ENCODE measurements at places on chromosomes 3 and 15.
A peak's percentile ranks its signal among the peaks of the same experiment; 100 is the strongest.

DNA sequence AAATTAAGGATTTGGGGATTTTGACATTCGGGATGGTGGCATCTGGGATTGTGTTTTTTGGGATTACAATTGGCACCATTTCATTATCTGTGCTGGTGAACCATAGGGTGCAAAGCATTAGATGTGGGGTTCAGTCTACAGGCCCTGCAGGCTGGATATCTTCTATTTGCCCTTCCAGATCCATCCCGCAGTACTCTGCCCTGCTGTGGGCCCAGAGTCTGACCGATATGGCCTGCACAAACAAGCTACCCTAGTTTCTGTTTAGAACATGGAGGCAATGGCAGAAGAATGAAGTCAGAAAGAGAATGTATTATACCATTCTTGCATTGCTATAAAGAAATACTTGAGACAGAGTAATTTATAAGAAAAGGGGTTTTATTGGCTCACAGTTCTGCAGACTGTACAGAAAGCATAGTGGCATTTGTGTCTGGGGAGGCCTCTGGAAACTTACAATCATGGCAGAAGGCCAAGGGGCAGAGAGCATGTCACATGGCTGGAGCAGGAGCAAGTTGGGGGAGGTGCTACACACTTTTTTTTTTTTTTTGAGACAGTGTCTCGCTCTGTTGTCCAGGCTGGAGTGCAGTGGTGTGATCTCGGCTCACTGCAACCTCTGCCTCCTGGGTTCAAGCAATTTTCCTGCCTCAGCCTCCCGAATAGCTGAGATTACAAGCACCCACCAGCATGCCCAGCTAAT lies 93.7 kb downstream of the NCEH1 start:
- DNase-seq: no peak

- DNase-seq: peak; percentile 83
Observed at GRCh38 chr3:143302638-143303171, 183.1 kb downstream of the CHST2 start.

GRCh38 chr3:11290743-11291680 lies 18.8 kb downstream of the ATG7 start:
- peak; percentile 82 for DNase-seq

- DNase-seq: no peak
Observed at GRCh38 chr15:45362419-45362818, 15.9 kb downstream of the GATM start.

GRCh38 chr3:10093678-10094077 lies 14.4 kb downstream of the FANCD2OS start:
- no peak for DNase-seq

GRCh38 chr15:90780916-90781315 lies 63.8 kb downstream of the BLM start:
- DNase-seq: no peak

DNA sequence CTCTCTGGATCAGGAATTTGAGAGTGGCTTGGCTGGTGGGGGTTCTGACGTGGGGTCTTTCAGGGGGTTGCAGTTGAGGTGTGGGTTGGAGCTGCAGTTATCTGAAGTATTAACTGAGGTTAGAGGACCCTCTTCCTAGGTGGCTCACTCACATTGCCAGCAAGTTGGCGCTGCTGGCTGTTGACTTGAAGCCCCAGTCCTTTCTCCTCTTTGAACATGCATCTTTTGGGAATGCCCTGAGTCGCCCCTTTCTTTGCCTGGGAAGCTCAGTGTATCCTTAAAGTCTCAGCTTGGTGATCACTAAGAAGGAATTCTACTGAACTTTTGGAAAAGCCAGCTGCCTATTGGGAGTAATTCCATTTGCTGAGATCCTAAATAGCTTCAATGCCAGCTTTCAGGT lies 13.0 kb upstream of the AMOTL2 start:
- DNase-seq: no peak

DNA sequence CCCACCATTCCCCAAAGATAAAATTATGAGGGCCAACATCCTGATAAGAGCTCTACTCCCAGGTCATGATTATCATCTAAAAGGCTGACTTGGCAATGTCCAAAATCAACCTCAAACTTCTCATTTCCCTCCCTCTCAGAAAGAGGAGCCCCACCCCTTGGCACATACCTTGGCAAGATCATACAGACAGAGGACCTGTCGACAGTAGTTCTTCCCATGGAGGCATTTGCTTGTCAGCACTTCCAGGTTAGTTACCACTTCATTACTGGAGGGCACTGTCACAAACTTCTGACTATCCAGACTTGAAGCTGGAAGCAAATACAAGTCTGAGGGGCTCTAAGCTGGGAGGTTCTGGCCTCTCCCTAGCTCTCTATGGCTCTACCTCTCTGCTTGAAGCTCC lies 37.8 kb downstream of the EIF3J start:
- no peak for DNase-seq

DNA sequence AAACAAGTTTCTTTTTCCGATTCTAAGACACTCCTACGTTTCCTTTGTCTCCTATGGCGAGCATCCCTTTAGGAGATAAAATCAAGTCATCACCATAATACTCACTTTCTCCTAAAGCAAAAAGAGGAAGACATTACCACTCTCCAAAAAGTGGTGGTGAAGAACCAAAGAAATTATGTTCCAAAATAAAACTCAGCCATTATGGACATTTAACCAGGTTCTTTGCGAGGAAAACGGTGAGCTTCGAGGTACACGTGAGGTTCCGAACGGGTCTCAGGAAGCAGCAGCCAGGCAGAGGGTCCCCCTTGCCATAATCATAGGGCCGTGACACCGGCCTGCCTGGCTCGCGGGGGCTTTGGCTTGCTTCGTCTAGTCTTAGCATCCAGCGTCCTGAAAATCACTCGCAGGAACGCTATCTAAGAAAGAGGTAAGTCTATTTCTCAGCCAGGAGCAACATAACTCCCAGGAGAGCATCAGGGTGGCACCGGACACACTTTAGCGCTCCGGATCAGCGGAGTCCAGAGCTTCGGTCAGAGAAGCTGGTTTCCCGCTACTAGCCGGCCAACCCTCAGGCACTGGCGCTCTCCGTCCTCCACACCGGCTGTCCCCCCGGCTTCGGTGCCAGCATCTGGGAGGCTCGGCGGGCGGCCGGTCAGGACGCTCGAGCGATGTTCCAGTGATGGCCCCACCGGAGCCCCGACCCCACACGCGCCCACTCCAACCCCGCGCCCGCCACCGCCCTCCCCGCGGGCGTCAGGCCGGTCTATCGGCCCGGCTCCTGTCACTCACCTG lies 581 bp downstream of the IP6K1 start:
- peak; percentile 50 for DNase-seq

DNA sequence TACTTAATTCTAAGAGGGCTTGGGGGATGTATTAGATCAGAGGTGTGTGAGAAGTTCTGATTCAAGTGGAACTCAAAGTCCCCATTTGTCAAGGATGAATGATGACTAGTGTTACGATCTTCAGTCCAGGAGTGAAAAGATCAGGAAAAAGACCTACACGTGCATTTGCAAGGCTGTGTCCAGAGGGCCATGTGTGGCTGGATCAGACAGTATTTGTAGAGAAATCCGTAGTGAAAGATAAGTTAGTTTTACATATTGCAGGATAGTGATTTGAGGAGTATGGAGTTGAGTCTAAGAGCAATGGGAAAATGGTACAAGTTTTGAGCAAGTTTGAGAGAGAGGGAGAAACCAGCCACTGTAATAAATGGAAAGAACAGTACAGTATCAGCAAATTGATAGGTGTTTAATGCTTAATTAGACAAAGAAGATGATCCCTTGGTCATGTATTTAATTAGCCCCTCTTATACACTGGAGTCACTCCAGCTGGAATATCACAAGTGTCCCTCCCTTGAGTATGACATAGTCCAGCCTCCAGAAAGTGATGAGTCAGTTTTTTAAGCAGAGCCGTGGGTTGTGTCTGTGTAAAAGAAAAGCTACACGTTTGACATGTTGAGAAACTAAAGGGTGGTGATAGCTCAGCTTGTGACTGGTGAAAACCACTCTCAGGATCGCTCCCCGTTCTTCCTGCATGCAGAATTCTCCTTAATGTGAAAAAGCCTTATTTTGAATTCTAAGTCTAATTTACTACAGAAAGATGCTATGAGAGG lies 348.8 kb downstream of the ROBO1 start:
- DNase-seq: no peak

DNA sequence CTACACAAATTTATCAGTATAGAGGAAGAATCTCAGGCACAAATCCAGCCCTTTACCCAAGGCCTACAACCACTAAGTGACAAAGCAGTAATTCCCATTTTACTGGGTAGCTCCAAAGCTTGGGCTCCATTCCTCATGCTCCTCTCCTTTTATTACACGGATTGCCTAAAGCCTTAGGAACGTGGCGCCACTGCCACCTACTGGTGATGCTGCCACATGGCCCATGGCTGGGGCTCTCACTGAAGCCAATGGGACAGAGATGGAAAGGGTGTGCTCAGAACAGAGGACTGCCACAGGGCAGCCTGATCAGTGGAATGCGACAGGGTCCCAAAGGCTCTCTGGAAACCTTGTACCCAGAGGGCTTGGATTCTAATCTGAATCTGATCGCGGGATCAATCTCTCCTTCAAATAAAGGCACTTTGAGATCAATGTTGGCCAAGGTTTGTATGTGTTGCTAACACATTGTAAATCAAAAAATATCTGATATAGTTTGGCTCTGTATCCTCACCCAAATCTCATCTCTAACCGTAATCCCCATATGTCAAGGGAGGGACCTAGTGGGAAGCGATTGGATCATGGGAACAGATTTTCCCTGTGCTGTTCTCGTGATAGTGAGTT lies 33.5 kb upstream of the LYZL4 start:
- DNase-seq: peak; percentile 73

DNA sequence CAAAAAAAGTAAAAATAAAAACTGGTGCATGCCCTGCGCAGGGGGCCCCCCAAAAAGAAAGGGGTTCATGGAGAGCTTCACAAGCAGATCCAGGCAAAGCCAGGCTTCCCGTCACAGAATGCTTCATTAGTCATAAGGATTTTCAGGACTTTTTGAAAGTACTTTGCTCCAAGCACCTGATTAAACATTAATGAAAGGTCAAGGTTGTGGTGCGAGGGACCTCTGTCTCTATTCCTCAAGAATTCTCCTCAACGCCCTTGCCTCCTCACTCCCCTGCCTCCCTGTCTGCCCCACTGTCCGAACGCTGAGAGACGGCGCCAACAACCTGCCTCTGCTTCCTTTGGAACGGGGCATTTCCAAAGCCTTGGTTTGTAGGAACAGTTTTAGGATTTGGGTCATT lies 240.1 kb upstream of the IGF1R start:
- no peak for DNase-seq

GRCh38 chr15:61046291-61046690 lies 182.8 kb downstream of the RORA start:
- DNase-seq: no peak

GRCh38 chr3:46068501-46068900 lies 41.2 kb upstream of the XCR1 start:
- no peak for DNase-seq

DNA sequence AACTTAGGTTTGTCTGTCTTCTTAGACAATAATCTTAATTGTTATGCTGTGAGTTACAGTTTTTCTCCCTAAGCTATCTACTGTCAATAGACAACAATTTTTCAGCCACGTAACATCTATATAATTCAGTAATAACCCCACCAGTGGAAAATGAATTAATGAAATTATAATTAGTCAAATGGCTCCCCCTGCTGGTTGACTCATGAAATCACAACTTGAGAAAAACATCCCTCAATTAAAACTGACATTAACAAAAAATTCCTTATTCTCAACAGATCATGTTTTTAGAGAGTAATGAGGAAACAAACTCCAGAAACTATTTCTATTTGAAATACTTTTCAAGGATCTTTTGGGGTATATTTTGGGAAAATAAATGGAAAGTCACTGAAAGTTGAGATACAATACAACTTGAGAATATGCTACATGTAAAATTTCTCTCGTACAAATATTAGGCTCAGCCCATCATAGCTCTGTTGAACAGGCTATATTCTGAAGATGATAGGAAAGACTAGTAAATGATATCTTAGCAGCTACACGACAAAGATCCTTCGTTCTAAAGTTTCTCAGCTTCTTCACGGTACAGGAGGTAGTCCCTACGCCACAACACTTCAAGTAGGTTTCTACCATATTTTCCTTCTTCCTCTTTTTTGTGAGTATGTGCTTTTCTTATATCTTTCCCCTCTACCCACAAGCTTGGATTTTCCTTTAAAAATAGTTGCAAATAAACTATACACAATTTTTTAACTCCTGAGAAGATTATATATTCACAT lies 20.7 kb downstream of the PPP1R2 start:
- peak; percentile 40 for DNase-seq

- no peak for DNase-seq
Observed at GRCh38 chr15:67587331-67587730, 44.8 kb downstream of the MAP2K5 start.

GRCh38 chr3:2889736-2890135 lies 220.4 kb downstream of the IL5RA start:
- no peak for DNase-seq

DNA sequence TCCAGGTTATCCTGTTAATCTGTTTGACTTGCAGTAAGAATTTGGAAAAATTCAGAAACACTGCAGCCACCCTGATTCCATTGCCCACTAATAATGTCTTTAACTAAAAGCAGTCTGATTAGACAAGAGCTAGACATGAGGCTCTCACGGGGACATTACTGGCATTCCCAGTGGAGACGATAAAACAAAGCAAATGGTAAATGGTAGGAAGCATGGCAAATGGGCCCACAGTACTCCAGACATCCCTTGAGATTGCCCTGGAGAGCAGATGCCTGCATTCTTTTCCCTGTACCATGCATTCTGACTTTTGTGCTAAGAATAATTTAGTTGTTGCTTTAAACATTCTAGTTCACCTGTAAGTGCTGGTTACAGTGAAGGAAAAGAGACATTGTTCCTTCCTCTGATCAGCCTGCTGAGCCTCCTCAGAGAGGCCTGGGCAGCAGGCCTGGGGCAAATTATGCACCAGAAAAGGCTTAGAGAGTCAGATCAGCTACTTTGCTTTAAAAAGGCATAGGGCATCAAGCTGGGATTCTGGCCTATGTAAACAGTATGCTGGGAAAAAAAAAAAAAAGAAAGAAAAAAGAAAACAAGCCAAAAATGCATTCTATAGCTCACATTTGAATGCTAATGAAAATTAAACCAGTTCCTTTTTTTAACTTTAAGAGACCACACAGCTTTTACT lies 204.6 kb downstream of the GABRG3 start:
- no peak for DNase-seq

DNA sequence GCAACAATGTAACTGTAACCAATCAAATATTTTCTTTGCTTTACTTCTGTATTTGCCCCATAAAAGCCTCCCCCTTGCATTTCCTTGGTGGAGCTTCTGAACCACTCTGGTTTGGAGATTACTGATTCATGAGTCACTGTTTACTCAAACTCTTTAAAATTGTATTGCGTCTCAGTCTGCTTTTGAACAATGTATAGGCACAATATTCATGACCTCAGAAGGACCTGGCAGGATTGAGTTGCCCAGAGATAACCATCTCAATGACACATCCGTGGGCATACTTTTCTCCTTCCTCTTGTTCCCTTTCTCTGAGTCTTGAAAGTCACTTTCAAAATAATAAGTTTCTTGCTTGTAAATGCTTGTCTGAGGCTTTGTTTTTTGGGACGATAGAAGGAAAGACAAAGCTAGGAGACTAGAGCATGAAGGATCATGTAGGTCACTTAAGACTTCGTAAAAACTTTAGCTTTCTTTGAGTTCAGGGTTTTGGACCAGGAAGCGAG lies 57.1 kb upstream of the POU1F1 start:
- DNase-seq: peak; percentile 95

Measured in EL (cell line).